ENCODE measurements at places on chromosomes 12 and 14.

DNA sequence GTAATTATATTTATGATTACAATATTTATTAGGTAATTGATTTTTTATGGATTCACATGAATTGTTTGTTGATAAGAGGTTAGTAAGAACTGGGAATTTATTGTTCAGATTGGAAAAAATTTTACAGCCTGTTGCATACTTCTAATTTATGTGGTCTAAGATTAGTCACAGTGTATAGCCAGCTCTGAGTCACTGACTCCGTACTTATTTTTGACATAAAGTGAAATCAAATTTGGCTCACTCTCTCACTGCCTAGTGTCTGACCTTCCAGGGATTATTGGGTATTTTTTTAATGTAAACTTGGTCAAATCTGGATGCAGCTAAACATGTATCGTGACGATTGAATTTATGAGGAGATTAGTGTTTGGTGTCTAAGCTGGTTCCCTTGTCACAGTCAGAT lies 109.3 kb downstream of the PTPRQ start:
- no peak for ATAC-seq

DNA sequence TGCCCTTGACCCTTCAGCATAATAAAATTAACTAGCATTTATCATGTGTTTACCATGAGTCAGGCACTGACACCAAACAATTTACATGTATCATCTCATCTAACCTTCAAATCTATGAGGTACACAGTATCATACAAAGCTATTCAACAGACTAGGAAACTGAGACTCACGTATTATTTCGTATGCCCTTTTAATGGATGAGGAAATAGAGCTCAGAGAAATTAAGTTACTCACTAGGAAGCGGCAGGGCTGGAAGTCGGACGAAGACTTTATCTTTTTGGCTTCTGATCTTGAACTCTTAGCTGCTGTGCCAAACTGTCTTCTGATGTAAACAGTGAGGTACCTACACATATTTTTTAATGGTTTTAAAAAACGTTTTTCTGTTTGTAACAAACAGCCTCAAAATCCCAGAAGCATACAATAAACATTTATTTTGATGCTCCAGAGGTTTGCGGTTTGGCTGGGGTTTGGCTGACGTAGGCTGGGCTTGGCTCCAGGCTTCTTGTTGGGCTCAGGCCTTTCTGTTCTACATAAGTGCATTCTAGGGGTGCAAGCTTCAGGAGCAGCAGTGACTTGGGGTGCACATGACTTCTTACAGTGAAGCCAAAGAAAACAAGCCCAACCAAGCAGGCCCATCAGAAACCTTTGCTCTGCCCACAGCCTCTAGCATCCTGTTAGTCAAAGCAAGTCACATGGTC lies 184.7 kb downstream of the TBX5 start:
- ATAC-seq, result no peak

GRCh38 chr12:49580572-49581535 lies 12.9 kb upstream of the MCRS1 start:
- ATAC-seq, result peak; percentile 75

GRCh38 chr12:116980083-116980482 lies 69.3 kb downstream of the FBXW8 start:
- ATAC-seq, result no peak

DNA sequence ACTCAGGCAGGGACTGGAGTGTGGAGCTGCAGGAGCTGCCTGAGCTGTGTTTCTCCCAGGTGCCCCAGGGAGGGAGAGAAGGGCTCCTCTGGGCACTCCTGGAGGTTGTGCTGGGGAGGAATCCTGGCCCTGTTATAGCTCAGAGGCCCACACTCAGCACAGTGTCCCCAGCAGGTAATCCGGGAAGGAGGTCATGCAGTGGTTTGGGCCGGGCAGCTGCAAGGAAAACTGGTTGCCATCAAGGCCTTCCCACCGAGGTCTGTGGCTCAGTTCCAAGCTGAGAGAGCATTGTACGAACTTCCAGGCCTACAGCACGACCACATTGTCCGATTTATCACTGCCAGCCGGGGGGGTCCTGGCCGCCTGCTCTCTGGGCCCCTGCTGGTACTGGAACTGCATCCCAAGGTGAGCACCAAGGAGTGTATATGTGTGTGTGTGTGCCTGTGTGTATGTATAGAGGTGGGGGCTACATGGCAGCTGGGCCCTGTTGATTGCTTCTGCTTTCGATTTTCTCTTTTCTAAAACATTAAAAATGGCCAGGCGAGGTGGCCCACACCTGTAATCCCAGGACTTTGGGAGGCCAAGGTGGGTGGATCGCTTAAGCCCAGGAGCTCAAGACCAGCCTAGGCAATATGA lies 2.0 kb downstream of the AMHR2 start:
- no peak for ATAC-seq

Data from activated T-helper 17 cell treated with anti-CD3 and anti-CD28 coated beads, Interleukin-2, amount 50 U/mL, for 72 hours (primary cell).